ENCODE measurements at places on chromosomes 6 and 20. TPM values are rescaled to one million over a fixed set of nuclear protein-coding genes. Genes with fewer than 3 reads are reported as not detected.

DNA sequence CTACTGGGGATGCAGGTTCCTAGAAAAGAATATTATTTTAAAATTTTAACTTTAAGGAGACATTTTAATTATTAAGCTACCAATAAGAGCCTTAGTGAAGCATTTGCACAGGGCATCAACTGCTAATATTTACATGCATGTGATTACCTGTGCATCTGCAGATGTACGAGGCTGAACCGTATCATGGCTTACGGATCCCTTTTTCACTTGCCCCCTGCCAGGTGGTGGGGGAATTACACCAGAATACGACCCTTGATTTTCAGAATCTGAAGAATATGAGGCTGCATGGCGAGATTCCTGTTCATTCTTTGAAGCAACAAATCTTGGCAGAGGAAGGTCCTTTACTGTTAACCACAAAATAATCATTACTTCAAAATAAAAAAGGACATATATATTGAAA, 42.7 kb downstream of the REPS1 start:
- no peak overlapping the region for H3K27ac ChIP-seq
- no peak for DNase-seq
- no peaks in the 10 kb centered on the region for H3K27me3 ChIP-seq
- H3K4me1 ChIP-seq, result peaks cover 2% of the 10 kb centered on the region

DNA sequence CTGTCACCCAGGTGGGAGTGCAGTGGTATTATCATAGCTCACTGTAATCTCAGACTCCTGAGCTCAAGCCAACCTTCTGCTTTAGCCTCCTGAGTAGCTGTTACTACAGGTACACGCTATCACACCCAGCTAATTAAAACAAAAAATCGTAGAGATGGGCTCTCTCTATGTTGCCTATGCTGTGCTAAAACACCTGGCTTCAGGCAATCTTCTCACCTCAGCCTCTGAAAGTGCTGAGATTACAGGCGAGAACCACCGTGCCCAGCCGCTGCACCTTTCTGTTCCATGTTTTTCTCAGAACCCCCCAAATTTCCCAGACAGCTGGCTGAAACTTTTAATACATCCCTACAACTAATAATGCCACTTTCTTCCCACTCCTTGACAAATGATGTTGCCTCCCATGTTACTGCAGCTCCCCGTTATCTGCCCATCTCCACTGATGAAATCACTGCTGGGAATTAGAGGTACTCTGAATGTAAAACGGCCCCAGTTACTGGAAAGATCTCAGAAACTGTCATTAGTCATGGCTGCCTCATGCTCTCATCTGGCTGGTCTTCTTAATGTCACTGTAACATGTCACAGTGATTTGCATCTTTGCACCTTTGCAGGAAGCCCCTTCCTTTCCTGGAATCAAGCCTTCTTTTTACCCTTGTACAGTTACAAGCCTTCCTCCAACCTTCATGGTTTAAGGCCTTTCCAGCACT, 697.5 kb downstream of the PRKN start:
- no peaks in the 10 kb centered on the region for H3K4me1 ChIP-seq
- no peaks in the 10 kb centered on the region for H3K36me3 ChIP-seq
- no peak overlapping the region for H3K4me3 ChIP-seq

DNA sequence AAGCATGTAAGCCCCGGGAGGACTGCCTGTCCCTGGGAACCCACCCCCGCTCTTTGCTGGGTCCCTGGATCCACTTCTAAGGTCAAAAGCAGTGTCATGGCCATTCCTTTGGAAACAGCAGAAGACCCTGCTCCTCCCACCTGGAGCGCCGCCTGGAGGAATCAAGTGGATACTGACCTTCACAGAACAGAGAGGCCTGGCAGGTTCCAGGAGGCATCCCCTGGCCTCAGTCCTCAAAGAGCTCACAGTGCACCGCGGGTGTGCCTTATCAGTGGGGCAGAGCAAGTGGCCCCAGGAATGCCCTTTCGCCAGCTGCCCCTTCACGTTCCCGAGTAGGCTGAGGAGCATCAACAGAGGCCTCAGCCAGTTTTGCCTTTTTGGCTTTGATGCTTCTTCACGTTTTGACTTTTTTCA, 11.1 kb upstream of the SLC4A11 start:
- H3K4me3 ChIP-seq, result no peak overlapping the region
- no peak for DNase-seq
- H3K4me1 ChIP-seq, result no peaks in the 10 kb centered on the region
- peaks cover 12% of the 10 kb centered on the region for H3K36me3 ChIP-seq

Gene C2
- total RNA-seq, result 27.2 TPM

Gene E2F1
- 2.1 TPM for total RNA-seq

Data from fibroblast of lung (primary cell).